ENCODE measurements at places on chromosomes 2 and 18.
A peak's percentile ranks its signal among the peaks of the same experiment; 100 is the strongest.

- no peak for DNase-seq
Measured at GRCh38 chr2:176022048-176022447, 20.0 kb upstream of the LNPK start.

- DNase-seq: no peak
Measured at GRCh38 chr2:9092383-9093282, 89.1 kb upstream of the MBOAT2 start.

DNA sequence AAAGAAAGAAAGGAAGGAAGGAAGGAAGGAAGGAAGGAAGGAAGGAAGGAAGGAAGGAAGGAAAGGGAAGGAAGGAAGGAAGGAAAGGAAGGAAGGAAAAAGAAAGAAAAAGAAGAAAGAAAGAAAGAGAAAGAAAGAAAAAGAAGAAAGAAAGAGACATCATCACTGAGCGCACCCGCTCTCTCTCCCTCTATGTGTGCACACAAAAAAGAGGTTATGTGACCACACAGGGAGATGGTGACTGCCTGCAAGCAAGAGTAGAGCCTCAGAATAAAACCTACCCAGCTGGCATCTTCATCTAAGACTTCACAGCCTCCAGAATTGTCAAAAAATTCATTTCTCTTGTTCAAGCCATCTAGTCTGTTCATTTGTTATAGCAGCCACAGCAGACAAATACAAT is 1307.4 kb upstream of the ACVR2A start:
- no peak for DNase-seq

DNA sequence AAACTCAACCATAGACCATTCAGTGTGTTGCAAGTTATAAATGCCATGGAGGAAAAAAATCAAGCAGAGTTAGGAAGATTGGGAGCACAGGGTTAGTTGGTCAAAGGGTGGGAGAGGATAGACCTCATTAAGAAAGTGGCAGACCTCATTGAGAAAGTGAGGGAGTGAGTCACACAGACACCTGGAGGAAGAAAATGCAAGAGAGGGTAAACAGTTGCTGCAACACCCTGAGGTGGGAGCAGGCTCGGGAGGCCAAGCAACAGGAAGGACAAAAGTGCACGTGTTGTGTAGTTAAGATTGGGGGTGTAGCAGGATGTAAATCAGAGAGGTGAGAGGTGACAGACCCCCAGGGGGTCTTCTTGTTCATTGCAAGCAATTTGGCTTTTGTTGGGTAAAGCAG is 6.4 kb downstream of the IL1RL1 start:
- no peak for DNase-seq

GRCh38 chr2:75954761-75955160 is 244.0 kb upstream of the GCFC2 start:
- DNase-seq: no peak

DNA sequence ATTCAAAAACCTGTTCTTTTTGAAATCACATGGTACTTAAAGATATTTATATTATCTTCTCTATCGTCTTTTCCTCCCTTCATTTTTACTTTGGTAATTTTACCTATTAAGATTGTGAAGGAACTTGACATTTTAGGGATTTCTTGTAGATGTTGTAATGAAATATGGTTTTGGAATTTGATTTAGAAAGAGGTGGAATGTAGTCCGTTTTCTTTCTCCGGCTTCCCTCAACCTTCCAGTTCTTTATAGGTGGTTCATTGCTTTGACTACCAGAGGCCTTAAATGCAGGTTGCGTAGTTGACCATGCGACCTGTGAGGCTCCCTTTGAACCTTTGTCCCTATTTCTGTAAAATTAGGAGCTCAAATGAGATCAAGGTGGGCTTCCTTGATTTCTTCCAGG is 24.5 kb downstream of the ITGA6 start:
- no peak for DNase-seq

- peak; percentile 60 for DNase-seq
Measured at GRCh38 chr2:237026981-237027711, 58.5 kb upstream of the COPS8 start.

- no peak for DNase-seq
Measured at GRCh38 chr2:44731505-44731904, 210.0 kb upstream of the SIX3 start.

- no peak for DNase-seq
Measured at GRCh38 chr18:13271302-13271911, 52.8 kb downstream of the LDLRAD4 start.

- DNase-seq: no peak
Measured at GRCh38 chr2:145682546-145683157, 1162.7 kb upstream of the ZEB2 start.

GRCh38 chr2:201180010-201180409 is 2.9 kb upstream of the CASP10 start:
- DNase-seq: no peak

Measured in SK-N-SH (cell line).